ENCODE measurements at places on chromosomes 3 and 15. TPM values are rescaled to one million over a fixed set of nuclear protein-coding genes. Genes with fewer than 3 reads are reported as not detected.

PLA2G4E gene
- total RNA-seq, result not detected

ERICH6 gene
- total RNA-seq, result not detected

NR2F2 gene
- total RNA-seq, result 35.2 TPM

SCN5A gene
- 0.05 TPM for total RNA-seq

CTXN2 gene
- total RNA-seq, result not detected

DUOXA1 gene
- total RNA-seq, result not detected

CPLX3 gene
- total RNA-seq, result not detected

CFAP100 gene
- not detected for total RNA-seq

LRRC2 gene
- 0.37 TPM for total RNA-seq

HDC gene
- not detected for total RNA-seq

C3orf85 gene
- total RNA-seq, result not detected

PAQR9 gene
- not detected for total RNA-seq

CMSS1 gene
- total RNA-seq, result 12.1 TPM

Measured in cardiac ventricle fibroblast (primary cell).